ENCODE measurements at places on chromosomes 3 and 15. TPM values are rescaled to one million over a fixed set of nuclear protein-coding genes. Genes with fewer than 3 reads are reported as not detected.

Gene SLC9C1
- not detected for total RNA-seq

- no peak for DNase-seq
These were observed 6.9 kb downstream of the LRRN1 start for GRCh38 chr3:3806092-3806491.

DNA sequence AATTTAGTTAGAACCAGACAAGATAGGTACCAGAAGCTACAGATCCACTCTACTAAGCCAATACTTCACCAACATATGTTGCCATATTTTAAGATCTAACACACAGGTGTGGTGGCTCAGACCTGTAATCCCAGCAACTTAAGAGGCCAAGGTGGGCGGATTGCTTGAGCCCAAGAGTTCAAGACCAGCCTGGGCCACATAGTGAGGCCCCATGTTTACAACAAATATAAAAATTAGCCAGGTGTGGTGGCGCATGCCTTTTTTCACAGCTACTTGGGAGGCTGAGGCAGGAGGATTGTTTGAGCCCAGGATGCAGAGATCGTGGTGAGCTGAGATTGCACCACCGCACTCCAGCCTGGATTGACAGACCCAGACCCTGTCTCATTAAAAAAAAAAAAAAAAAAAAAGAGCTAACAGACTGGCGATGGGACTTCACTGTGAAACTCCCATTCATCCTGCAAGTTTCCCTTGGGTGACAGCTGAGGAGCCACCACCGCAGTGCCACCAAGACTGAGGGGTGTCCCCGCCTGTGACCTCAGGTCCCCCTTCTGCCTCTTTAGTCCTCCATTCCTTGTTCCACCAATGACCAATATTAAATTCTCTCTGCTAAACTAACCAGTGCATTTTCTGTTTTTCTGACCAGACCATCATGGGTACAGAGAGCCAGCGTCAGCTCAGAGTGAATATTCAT lies 163.3 kb downstream of the OR4M2 start:
- DNase-seq, result no peak

DNA sequence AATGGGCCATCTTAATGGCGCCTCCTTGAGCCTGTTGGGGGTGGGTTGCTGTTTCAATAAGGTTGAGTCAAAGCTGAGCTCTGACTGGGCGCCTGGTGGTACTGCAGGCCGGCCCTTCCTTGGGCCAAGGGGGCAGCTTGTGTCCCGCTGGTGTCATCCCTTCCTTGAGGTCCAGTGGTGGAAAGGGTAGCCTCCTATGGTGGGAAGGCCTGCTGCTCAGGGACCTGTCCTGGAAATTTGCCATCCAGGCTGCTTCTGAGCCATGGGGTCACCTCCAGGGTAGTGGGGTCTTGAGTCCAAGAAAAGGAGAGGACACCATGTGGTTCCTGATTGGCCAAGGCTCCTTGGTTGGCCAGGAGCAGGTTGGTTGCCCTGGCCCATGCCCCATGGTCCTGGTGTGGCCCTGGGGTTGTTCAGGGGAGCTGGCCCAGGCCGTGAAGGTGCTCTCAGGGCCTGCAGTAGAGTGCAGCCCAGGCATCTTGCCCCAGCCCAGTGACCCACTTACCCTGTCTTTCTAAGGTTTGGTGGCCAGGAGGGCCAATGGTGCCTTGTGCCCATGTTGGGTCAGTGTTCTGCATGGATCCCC lies 188.7 kb downstream of the UBE3A start:
- DNase-seq, result no peak

Gene TERC
- 7.1 TPM for total RNA-seq

Gene AGTR1
- not detected for total RNA-seq

GRCh38 chr3:171121801-171122200 lies 95.3 kb upstream of the SLC2A2 start:
- DNase-seq, result no peak

Gene MINAR1
- total RNA-seq, result 3.3 TPM

DNA sequence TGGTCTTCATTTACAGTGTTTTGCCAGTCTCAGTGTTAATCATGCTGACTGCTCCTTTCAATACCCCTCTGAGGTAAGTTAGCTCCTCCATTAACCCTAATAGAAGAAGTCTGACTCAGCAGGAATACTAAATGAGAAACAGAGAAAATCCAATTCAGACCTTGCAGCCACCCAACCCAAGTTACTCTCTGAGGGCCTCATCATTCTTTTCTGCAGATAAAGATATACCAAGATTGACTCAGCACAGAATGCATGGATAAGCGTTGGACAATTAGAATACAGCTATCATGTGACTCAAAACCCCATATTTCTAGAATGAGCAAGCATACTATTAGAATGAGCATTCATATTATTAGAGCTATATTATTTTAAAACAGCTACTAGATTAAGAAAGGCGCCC lies 389.1 kb upstream of the SGO1 start:
- no peak for DNase-seq

- no peak for DNase-seq
These were observed 262.0 kb downstream of the CGGBP1 start for GRCh38 chr3:87796843-87797185.

DNA sequence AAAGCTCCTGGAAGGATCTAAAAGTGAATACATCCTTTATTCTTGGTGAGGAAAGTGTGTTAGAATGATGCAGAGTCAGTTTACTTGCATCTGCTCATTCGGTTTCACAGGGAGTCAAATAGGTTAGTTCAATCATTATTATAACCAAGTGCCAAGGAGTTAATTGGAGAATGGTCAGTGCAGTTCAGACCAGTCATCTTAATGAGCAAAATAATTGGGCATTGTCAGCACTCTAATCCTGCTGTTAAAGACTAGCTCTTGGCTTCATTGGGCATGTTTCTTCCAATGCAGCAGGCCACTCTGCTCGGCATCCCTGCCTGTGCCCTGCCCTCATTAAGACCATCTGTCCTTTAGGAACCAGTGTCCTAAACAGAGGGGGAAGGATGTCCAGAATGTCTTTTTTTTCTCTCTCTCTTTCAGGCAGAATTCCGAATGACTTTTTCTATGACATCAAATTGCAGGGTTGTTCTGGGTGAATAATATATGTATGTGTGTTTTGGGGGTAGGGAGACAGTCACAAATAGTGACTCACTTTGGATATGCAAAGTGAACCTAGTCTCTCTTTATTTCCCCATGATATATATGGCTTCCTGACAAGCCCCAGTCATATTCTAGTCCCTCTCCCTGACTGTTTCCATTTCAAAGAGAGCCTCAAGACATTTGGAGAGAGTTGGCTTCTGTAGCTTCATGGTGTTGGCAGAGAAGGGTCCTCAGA lies 205.4 kb upstream of the TRIM42 start:
- DNase-seq, result no peak

Gene ADAMTS17
- total RNA-seq, result 5.5 TPM

- DNase-seq, result no peak
These were observed 47.9 kb downstream of the CDCP1 start for GRCh38 chr3:45098310-45098709.

Gene FOXB1
- not detected for total RNA-seq

DNA sequence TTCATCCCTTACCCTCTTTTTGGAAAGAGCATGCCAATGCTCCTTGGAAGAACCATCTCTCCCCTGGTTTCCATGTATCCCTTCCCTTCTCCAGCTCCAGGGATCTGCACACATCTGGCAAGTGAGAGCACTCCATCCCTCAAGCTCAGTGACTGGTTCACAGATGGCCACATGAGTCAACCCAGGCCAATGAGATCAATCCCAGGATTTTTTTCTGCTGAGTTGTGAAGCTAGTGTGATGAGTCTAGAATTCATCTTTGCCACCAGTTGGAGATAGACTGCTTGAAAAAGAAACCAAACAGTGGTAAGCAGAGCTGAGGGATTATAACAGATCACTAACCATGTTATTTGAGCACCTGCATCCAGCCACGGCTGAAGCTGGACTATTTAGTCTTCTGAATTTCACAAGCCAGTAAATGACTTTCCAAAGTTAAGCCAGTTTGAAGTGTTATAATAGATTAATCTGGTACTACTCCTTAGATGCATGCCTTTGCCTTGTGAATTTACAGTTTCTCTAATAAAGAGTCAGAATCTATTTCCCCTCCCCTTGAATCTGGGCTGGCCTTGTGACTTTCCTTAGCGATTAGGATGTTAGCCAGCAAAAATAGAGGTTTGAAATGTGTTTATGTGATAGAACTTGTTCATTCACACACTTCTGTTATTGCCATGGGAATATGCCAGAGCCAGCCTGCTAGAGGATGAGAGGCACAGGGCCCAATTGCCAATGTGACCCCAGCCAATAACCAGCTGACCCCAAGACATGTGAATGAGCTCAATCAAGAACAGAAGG lies 159.8 kb downstream of the WNT5A start:
- DNase-seq, result no peak

DNA sequence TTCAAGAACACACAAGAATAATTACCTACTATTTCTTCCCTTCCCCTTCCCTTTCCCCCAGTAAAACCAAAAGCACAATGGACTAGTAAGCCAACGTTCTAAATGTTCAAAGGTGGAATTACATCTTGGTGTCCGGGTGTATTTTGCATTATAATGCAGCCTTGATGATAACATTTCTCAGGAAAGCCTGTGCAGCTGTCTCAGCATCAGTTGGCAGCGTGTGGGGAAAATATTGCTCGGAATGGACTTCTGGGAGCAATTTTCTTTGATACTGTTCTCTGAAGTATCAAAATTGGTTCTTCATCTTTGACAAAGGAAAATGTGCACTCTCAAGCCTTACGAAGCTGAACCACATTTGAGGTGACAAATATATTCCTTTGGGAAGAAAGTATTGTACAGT lies 198.9 kb downstream of the AGBL1 start:
- no peak for DNase-seq

Gene RLBP1
- not detected for total RNA-seq

DNA sequence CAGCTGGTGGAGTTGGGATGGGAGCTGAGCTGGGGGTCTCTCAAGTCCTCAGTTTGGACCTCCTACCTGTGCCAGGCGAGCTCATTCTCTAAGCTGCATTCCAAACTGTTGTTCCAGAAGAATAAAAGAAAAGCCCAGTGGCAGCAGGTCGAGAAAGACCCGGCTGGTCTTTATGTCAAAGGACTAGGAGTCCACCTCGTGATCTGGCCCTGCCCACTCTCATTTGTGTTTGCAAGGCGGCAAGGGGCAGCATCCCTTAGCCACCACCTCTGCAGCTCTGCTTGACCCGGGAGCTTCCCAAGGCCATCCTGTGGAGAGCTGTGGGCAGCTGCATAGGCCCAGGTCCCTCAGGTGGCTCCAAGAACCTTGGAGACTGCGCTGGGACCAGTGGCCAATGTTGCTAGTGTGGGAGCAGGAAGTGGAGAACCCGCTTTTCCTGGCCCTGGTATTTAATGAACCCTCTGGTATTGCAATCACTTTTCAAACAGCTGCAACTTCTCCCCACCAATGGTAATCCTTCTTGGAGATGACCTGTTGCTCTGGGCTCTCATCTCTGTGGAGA lies 30.9 kb downstream of the KY start:
- no peak for DNase-seq

DNA sequence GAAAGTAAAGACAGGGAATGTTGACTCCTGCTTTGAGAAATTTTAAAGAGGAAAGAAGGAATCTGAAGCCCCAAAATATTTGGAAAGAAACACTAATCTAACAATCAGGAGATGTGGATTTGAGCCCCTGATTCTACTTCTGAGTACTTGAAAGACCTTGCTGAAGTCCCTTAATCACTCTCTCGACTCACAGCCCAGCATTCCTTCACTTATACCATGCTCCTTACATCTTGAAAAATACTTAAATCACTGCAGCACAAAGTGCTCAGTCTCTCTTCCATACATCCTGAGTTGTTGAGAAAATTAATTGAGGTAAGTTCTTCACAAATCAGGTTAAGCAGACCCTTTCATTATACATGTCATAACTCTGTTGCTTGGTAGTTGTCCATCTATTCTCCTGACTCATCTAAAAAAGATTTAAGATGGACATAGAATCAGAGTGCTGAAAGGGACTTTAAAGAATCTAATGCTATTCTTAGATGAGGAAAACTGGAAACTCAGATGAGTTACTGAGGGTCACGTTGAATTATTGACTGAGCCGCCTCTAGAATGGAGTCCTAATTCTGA lies 72.8 kb upstream of the THSD4 start:
- no peak for DNase-seq

- DNase-seq, result no peak
These were observed 9.6 kb downstream of the C3orf18 start for GRCh38 chr3:50557915-50558314.

- no peak for DNase-seq
These were observed 9.1 kb downstream of the SHOX2 start for GRCh38 chr3:158097081-158097592.

Gene TEX9
- total RNA-seq, result 9.2 TPM

DNA sequence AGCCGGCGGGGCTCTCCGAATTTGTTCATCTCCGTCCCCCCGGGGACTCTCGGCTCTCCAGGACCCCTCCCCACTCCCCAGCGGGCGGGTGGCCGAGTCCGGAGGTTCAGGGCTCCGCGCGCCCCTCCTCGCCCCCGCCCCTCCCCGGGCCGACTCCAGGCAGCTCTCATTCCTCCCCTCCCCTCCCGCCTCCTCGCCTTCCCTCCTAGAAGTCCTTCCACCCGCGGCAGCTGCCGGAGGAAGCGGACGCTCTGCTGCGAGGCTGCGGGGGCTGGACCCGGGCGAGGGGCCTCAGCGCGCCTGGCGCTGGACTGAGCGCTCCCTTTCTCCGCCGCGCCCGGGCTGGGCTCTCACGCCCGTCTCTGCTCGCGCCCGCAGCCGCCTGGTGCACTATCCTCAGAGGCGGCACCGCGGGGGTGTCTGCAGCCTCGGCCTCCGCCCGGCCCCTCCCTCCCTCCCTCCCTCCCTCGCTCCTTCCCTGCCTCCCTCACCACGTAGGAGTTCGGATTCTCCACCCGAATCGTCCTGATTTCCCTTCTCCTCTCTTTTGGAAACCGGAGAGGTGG lies at the start of gene ROBO2:
Gene ROBO2, plus strand, starts transcription at position 494 of the 566 bp plus-strand sequence. CDS start 687 bp downstream, outside the sequence.
- DNase-seq, result peak; percentile 87

DNA sequence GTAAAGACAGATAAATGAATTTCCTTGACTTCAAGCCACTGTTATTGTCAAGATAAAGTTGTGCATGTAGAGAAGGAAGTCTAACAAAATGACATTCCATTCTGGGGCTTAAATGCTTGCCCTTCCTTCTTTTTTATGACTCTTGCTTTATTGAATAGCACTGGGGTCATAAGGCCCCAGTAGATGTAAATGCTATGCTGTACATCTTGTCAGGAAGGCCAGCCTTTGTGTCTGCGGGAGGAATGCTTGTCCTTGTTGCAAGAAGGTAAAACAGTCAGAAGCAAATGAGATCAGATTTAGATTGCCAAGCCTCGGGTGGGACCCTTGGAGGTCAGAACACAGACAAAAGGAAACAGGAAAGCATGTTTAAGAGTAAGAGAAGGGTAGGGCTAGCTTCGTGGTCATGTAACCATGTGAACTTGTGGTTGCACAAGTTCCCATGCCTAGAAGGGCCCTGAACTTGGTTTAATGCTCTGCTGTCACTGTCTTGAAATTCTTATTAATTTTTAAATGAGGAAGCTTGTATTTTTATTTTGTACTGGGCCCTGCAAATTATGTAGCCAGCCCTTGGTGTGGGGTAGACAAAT lies 81.5 kb downstream of the PPM1L start:
- DNase-seq, result no peak

Gene PLA2G4D
- total RNA-seq, result 0.03 TPM
